Activated gamma-delta T cell treated with Interleukin-2 at 50 U/mL for 16 hours (primary cell): ENCODE measurements at places on chromosomes 4 and X.

- DNase-seq: no peak
These were observed 103.2 kb downstream of the HMX1 start for GRCh38 chr4:8768357-8768999.

- DNase-seq: no peak
These were observed 137.7 kb downstream of the BTC start for GRCh38 chr4:74656596-74656995.

- no peak for DNase-seq
These were observed 173.9 kb upstream of the CENPE start for GRCh38 chr4:103372002-103372558.

- no peak for DNase-seq
These were observed 21.6 kb downstream of the NYX start for GRCh38 chrX:41468647-41469323.

- DNase-seq: no peak
These were observed 24.9 kb upstream of the OCIAD2 start for GRCh38 chr4:48931459-48931858.

DNA sequence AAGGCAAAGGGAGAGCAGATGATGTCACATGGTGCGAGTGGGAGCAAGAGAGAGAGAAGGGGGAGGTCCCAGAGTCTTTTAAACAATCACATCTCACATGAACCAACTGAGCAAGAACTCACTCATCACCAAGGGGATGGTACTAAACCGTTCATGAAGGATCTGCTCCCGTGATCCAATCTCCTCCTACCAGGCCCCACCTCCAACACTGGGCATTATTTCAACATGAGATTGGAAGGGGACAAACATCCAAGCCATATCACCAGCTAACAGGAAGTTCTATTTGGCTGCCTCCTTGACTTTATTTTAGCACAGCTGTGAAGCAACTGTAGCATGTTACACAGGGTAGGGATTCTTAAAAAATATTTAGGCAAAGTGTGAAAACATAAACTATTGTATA, 102.5 kb downstream of the DDIT4L start:
- DNase-seq: no peak

GRCh38 chrX:8278557-8278956, 107.5 kb upstream of the VCX2 start:
- no peak for DNase-seq

- no peak for DNase-seq
These were observed 73.2 kb downstream of the FAM53A start for GRCh38 chr4:1610791-1611500.

- no peak for DNase-seq
These were observed 841.0 kb downstream of the STIM2 start for GRCh38 chr4:27701606-27702005.

DNA sequence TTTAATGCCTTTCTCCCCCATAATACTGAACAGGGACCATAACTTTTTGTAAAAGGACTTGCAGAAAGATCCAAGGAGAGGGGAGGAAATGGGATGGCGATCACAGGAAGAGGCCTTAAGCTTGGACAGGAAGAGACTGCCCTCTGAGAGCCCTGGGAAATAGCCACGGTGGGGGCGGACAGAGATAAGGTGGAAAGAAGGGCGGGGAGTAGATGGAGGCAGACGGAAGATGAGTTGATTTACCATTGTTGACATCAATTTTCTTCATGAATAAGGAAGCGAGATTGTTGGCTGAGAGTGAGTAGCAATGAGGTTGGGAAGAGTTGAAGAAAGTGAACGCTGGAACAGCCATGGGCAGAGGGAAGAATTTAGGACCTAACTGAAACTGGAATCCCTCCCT, 63.4 kb downstream of the RASGEF1B start:
- no peak for DNase-seq

GRCh38 chr4:82661181-82661992, 99.6 kb upstream of the TMEM150C start:
- no peak for DNase-seq
